ENCODE measurements at places on chromosomes 1 and 21.

GRCh38 chr1:95742591-95743089, 508.6 kb downstream of the RWDD3 start:
- peak; percentile 54 for DNase-seq

DNA sequence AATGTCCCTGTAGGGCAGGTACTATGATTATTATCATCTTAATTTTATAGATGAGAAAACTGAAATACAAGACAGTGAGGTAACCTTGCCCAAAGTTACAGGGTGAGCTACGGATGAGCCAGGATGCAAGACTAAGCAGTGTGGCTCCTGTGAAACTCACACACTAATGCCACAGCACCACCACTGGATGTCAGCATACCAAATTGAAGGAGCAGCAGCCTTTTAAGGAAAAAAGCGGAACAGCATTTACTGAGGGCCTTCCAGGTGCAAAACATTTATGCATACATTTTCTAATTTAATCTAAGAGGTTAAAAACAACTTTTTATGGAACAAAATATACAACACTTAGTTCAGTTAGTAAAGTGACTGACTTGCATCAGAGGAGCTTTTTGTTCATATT, 41.7 kb downstream of the SEC16B start:
- no peak for DNase-seq

GRCh38 chr1:211951856-211952255, 83.5 kb downstream of the INTS7 start:
- no peak for DNase-seq

GRCh38 chr1:92333668-92334067, 34.8 kb downstream of the RPAP2 start:
- DNase-seq = no peak

GRCh38 chr1:20964540-20965484, 177.7 kb upstream of the HP1BP3 start:
- no peak for DNase-seq

DNA sequence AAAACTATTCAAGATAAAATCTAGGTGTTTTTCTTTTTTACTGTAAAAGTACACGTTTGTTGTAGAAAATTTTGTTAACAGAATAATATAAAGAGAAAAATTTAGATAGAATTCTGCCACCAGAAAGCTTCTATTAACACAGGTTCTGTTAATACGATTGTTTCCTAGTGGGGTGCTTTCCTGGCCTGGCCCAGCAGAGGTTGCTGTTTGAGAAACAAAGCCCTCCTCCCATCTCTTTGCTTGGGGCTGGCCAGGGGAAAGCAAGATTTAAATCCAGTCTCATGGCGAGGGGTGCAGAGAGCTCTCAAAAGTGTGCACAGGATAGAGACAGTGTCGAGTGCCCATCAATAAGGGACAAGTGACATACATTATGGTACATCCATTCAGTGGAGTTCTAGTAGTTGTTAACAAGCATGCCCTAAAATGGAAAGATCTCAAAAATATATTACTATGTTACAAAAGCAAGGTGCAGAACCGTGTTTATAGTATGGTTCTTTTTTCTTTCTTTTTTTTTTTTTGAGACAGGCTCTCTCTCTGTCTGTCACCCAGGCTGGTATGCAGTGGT, 14.6 kb upstream of the ACBD3 start:
- no peak for DNase-seq

- DNase-seq = no peak
Measured at GRCh38 chr1:31803610-31804009, 12.2 kb downstream of the SPOCD1 start.

DNA sequence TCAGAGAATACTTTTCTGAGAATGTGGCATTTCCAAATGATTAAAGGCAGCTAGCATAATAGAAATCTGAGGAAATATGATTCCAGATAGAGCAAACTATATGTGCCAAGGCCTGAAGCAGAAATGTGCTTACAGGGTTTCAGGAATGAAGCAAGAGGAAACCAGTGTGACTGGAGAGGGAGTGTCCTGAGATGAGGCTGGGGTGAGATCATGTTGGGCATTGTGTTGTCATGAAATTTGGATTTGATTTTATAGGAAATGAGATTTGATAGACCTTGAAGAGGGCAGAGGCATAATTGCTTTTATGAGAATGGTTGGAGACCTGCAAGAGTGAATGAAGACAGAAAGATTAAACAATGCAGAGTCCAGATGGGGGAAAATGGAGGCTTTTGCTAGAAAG, 338.1 kb upstream of the SNX7 start:
- no peak for DNase-seq

DNA sequence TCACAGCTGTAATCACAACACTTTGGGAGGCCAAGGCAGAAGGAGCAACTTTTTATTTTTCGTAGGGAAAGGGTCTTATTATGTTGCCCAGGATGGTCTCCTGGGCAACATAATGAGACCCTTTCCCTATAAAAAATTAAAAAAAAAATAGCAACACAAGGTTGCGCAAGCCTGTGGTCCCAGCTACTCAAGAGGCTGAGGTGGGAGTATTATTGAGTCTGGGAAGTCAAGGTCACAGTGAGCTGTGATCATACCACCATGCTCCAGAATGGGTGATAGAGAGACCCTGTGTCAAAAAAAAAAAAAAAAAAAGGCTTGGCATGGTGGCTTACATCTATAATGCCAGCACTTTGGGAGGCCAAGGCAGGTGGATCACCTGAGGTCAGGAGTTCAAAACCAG, 131.6 kb downstream of the TRIM33 start:
- no peak for DNase-seq

DNA sequence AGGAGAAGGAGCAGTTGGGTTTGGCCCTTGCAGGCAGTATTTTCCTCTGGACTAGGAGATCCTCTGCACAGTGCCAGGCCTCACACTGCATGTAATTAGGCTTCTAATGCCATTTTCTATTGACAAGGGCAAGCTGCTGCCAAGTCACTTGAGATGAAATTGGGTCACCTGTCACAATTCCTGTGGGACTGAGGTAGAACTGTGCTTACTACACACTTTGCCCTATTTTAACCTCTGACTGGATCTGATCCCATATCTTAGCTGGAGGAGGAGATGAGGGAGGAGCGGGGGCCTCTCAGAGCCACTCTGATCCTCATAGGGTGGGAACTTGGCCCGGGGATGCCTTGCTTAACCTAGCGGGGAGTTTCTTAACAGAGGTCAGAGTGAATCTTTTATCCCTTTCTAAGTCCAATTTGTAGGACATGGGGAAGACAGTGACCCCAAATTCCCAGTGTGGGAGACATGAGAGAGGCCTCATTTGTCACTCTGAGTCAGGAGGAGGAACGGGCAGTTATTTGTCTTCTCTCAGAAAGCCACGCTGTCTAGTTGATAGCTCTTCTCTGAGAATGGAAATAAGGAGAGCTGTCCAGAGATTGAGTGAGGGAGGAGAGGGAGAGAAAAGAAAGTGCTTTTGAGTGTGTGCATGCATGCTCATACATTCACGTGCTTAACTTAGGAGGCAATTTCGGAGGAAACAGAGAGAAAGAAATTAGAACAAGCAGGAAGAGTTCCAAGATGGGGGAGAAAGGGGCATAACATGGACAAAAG, 121.3 kb downstream of the CACNA1E start:
- DNase-seq = no peak

GRCh38 chr1:27127419-27127818, 27.5 kb downstream of the SLC9A1 start:
- DNase-seq = no peak

DNA sequence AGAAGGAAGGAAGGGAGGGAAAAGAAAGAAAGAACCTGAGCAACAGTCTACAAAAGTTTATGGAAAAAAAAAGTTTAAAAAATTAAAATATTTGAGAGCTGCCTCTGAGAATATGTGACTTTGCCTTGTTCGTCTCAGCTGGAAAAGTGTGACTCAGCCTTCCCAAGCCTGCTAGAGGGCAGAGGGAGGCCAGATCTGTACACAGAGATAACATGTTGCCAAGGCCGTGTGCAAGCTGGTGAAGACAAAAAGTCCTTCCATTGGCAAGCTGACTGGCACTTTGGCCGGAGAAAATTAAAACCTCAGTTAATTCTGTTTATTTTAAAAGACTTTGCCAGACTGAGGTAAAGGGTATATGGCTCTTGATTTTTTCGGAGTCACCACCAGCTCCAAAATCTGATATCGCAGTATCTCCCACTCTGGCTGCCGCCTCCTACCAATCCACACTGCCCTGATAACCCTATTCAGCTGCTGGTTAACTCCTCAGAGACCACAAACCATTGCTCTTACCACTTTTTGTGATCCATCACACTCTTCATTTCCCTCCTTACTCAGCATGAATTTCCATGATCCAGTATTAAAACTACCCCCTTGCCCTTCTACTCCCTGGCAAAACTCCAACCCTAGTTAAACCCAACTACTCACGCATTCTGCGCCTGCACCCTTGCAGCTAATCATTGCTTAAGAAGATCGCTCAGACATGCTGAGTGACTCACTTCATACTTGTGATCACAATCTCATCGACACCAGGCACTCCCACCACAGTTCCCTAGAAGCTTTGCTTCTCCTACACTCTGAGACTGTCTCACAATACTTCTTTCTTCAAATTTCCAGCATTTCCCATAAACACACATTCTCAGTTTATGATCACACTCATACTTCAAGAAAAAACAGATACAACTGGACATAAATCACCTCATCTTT, 5.7 kb upstream of the PPP1R15B start:
- no peak for DNase-seq

DNA sequence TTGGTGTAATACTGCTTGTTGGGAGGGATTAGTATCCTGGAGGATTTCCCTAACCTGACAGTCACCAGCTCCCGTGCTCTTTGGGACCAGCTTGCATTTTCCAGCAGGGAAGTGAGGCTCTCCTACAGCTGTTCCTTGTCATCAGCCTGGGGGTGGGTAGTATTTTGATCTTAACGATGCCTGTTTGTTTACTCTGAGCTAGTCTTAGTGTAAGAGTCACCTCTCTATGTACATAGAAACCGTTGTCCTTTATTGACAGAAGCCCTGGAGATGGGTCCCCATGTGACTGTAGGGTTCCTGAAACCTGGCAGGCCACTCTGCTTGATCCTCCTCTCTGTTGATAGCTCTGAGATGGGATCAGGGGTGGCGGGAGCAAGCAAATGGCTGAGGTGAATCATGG, 58.0 kb downstream of the ACP6 start:
- DNase-seq = no peak

DNA sequence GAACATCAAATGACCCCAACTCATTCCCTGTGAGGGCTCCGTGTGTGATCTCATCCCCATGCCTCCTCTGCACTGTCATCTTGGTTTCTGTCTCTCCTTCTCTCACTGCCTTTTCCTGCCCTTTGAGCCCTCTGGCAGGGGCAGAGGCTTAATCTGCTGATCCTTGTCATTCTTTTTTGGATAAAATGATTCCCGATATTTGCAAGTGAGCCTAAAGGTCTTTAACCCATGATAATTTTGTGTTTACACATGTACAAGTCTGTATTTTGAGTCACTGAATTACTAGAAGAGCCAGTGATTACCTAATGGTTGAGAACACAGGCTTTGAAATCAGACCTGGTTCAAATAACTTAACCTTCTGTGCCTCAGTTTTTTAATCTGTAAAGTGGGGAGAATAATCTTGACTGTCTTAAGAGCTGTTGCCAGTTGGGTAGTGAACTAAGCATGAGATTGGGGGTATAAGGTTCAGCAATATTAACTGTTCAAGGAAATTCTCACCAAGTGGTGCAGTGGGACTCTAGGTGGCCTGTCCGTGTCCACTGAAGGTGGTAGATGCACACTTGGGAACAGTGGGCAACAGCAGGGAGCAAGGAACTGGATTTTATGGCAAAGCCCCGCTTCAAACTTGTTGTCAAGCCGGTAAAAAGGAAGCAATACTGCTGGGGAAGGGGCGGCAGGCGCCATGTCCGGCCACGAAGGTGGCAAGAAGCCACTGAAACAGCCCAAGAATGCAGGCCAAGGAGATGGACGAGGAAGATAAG, 1.6 kb downstream of the ECHDC2 start:
- DNase-seq = no peak

DNA sequence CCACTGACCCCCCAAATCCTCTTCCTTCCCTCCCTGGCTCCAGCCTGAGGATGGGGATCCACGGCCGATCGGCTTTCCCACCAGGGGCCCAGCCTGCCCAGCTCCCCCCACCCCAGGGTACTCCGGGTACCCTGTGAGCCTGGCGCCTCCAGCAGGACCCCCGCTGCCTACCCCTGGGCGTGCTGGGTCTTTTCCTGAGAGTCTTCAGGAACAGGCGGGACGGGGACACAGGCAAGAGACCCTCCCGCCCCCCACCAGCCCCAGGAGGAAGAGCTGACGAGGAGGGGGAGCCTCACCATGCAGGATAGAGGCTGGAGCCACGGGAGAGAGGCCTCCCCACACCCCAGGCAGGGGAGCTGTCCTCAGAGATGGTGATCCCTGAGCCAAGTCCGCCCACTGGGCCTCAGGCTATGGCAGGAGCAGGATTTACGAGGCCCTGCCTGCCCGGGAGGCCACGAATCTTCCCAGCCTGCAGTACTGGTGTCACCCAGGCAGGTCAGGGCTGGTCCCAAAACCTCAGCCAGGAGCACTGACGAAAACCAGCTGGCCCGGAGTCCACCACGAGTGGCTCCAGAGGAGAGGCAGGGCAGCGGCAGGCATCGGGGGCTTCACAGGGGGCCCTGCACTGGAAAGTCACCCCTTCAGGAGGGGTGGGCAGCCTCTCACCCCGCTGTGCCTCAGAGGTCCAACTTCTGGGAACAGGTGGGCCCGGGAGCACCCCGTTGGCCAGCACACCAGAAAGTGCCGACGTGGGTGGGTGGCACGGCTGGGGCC, 58.0 kb downstream of the MEGF6 start:
- DNase-seq = no peak

GRCh38 chr21:38925923-38926322, 120.2 kb downstream of the ETS2 start:
- no peak for DNase-seq

DNA sequence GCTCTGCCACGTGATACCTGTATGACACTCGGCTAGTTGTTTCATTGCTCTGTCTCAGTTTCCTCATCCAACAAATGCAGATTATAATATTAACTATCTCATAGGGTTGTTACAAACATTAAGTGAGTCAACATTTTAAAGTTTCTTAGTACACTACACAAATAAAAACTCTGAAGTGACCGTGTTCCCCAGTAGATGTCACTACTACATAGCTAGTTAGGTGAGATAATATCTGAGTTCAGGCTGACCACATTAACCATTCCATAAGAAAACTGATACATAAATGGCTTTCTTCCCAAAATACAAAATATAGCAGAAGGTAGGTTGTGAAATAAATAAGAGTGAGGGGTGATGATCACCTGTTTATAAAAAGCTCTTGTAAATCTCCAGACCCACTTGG, 214.1 kb downstream of the NUF2 start:
- peak; percentile 11 for DNase-seq

DNA sequence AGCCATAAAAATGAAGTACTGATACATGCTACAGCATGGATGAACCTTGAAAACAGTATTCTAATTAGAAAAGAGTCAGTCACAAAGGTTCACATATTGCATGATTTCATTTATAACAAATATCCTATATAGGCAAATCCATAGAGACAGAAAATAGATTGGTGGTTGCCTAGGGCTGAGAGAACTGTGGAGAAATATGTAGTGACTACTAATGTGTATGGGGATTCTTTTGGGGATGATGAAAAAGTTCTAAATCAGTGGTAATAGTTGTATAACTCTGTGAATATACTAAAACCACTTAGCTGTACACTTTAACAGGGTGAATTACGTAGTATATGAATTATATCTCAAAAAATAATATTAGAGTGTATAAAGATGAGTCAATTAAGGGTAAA, 45.8 kb downstream of the RNF115 start:
- DNase-seq = no peak

Measured in NCI-H524 treated with DMSO at 0.1 percent for 48 hours (cell line).